Fibroblast of skin of left quadriceps (primary cell): ENCODE measurements at places on chromosomes 6 and 20.

GRCh38 chr20:47146686-47147085 lies 209.8 kb downstream of the ZMYND8 start:
- no peak for DNase-seq

DNA sequence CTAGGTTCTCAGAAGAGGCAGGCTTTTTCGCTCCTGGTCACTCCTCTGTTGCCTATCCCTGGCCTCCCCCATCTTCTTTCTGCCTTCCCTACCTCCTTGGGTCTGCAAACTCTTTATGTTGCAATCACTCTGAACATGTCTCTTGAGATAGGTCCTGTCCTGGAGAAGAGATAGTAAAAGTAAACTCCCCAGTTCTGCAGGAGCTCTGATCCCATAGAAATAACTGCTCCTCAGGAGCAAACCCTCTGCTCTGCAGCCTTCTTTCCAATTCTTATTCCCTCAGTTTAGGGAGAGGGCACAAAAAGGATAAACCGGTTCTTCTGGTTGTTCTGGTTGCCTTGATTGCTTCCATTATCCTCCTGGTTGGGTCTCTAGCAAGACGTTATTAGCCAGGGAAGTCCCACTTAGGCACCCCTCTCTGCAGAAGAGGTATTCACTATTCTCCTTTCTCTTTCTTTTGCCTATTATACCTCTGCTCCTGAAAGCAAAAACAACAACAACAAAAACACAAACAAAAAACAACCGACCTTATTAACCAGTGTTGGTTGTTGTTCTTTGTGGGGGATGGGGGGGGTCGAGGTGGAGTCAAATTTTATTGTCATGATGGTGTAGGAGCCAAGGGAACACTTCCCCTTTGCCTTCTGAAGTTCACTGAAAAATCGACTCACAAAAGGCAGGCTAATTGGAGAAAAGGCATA lies 973 bp downstream of the TRIM38 start:
- DNase-seq, result no peak

DNA sequence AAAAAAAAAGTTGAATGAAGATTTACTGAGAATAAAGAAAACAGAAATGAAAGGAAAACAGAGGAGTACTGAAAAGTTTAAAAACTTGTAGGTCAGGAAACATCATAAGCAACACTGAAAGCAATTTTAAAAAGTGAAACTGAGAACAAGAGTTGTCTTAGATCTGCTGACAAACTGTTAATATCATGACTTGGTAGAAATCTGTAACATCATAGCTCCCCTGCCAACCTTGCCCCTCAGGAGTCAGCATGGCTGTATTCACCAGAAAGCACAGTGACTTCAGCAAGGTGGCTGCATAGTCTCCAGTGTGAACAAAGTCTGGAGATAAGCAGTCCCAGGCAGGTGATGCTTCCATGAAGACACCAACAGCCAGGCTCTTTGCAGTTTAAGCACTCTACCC lies 5.3 kb downstream of the NAA20 start:
- no peak for DNase-seq

DNA sequence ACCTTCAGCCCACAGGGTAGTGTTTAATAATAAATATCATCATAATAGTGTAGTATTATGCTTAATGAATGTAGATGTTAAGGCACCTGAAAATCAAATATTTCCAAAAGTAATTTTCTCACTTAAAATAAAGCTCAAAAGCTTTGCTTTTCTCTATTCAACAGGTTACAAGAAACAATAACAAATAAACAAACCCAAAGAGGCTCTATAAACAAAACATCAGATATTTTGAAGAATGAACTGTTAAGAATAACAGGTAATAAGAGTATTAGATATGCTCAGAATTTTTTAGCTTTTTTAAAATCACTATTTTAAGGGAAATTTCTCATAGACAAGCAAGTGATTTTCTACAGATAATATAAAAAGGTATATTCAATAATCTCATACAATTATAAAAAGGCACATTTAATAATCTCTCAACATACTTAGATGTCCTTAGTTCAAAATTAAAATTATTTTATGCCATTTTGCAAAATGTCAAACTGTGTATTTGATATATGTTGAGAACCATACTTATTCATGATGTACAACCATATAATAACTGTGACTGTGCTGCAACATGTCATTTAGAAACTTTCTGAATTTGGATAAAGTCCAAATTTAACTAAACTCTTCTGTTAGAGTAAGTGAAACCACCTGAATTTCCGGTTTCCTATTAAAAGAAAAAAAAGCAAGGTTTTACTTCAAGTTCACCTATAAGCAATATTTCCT lies 35.8 kb downstream of the PHIP start:
- DNase-seq, result no peak

DNA sequence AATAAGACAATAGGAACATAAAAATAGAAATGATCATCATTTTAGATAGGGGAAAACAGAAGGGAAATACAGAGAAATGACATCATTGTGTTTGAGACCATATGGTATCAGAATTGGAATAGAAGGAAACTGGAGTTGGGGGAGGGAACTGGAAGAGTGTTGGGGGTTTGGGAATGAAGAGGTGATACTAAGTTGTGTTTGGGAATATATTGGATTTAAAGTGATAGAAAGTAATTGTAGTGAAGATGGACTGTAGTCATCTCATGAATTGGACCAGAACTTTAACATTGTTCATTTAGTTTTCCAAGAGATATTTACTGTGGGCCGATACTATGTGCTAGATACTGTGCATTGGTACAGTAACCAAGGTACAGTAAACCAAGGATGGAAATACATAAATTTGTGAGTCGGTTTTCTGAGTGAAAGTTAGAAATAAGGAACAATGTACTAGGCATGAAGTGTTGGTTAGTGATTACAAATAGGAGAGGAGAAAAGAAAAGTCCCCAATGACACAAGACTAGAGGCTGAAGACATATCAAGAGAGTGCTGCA lies 32.3 kb downstream of the KCNQ5 start:
- no peak for DNase-seq

GRCh38 chr6:45724511-45724910 lies 291.1 kb downstream of the CLIC5 start:
- peak; percentile 93 for DNase-seq
